T-helper 2 cell (primary cell): ENCODE measurements at places on chromosomes 1 and 21.

DNA sequence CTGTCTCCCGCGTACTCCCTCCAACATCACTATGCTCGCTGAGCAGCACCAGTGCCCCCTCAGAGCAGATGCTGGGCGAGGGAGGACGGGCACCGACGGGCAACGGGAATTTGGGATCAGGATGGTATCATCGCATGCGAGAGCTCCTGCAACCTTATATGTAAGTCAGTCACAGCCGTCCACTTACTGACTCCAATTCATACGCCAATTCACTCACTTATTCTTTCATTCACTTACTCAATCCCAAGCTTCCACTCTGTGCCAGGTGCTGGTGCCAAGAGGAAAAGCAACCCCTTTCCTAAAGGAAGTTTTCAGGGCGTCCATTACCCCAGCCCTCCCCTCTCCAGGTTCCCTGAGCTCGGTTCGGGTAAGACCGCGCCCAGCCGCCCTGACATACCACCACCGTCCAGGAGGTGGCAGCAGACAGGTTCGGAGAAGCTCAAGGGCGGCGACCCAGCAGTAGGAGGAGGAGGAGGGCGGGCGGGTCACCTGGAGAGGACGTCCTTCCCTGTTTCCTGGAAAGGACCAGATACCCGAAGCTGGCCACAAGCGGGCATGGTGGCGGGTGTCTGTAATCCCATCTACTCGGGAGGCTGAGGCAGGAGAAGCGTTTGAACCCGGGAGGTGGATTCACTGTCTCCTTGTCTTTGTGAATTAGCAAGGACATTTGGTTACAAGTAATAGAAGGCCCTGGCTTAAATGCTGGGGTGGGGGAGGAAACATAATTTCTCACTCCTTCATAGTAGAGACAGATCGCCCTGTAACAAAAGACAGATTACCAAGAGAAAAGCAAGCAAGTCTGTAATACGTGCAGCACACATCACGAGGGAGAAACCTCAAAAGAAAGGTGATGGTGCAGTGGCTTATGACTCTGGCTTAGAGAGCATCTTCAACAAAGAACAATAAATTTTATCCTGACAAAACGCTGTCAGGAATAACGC is 7.6 kb upstream of the IL22RA1 start:
- peak; percentile 75 for DNase-seq

DNA sequence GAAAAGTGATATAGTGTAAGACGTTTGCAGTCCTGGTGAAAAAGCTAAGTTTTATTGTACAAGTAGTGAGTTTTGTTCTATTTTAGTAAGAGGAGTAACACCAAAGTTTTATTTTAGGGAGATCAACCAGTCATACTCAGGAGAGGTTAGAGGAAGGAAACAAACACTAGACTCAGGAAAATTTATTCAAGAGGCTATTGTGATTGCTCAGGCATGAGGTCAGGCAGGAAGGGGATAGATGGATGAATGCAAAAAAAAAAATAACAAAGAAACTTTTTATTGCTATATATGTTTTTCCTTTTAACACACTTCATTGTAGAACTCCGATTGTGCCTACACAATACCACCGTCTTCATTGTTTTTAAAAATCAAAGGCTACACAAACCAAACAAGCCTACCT is 189.0 kb downstream of the LYPLAL1 start:
- DNase-seq: no peak

GRCh38 chr1:192929597-192929996 is 120.8 kb downstream of the RGS2 start:
- no peak for DNase-seq

DNA sequence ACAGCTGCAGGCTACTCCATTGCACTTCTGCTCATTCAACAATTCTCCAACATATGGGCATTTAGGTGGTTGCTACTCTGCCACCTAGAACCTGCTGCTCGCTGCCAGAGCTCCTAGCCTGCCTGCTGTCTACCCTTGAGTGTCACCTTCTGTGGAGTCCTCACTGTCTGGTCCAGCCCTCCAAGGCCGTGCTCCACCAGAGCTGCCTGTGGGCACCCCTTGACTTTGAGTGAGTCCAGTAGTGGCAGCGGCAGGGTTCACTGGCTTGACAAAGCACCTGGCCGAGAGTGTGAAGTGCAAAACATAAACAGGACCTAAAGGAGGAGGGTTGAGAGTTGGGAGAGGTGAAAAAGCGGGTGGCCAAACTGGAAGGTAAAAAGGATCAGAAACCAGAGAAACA is 120.3 kb upstream of the DNAH14 start:
- DNase-seq: no peak

DNA sequence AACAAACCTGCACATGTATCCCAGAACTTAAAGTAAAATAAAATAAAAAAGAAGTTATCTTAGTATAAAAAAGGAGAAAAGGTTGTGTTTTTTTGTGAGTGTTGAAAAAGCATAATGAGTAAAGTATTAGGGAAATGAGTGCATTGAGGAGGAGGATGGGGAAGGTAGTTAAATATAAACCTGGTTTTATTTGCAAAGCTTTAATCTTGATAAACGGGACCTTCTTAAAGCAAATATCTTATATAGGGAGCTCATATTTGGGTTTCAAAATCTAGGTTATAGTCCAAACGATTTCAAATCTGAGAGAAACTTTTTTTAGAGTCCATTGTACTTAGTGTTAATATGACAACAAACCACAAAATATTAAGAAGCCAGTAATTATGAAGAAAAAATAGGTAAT is 21.7 kb upstream of the SLC19A2 start:
- no peak for DNase-seq

GRCh38 chr1:156384658-156385057 is 15.6 kb downstream of the RHBG start:
- no peak for DNase-seq

DNA sequence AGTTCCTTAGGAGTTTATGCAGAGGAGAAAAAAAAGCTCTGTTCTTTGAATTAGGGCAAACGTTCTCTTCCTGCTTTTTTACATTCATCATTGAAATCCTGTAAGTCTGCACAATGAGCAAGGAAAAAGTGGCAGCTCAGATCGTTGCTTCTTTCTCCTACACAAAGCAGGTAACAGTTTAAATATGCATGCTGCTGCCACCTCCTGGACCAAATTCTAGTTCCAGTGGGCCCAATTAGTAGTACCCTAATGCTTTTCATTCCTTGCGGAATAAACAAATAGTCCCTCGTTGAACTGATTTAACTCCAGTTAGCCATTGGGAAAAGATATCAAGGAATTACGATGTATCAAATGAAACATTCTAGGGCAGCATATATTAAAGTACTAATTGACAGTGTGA is 20.1 kb downstream of the YTHDF2 start:
- no peak for DNase-seq

- no peak for DNase-seq
Observed at GRCh38 chr1:114737314-114737849, 20.4 kb downstream of the CSDE1 start.

GRCh38 chr1:97245026-97245425 is 523.4 kb downstream of the PTBP2 start:
- no peak for DNase-seq
